Inflammatory macrophage (primary cell): ENCODE measurements at places on chromosomes 6 and 20.
A peak's percentile ranks its signal among the peaks of the same experiment; 100 is the strongest.

DNA sequence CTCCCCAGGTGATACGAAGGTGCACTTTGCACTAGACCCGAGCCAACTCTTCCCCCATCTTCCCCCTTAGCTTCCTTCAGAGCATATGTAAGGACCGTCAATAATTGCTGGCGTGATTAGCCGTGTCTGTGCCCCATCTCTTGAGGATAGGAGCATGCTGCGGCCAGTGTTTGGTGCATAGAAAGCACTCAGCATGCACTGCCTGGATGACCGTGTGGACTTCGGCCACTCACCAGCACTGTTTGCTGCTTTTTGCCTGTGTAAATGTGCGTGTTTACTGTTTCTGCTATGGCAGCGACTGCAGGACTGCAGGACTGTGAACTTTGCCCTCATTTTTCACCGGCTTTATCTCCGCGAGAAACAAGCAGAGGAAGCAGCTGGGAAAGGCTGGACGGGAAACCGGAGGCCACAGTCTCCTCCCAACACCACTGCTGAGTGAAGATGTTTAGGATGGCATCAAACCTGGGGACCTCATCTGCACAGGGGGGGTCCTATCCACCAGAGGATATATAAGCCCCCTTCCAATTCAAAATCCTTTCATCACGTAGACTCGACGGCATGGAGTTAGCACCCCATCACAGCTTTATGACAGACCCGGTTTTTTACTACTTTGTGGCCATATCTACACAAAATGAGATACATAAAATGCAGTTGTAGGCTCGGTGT, 150.6 kb upstream of the AFDN start:
- DNase-seq: no peak

- DNase-seq: peak; percentile 65
These were observed 16.7 kb upstream of the TBC1D20 start for GRCh38 chr20:478949-479429.

- DNase-seq: no peak
These were observed 11.3 kb downstream of the CARMIL1 start for GRCh38 chr6:25290306-25291060.

DNA sequence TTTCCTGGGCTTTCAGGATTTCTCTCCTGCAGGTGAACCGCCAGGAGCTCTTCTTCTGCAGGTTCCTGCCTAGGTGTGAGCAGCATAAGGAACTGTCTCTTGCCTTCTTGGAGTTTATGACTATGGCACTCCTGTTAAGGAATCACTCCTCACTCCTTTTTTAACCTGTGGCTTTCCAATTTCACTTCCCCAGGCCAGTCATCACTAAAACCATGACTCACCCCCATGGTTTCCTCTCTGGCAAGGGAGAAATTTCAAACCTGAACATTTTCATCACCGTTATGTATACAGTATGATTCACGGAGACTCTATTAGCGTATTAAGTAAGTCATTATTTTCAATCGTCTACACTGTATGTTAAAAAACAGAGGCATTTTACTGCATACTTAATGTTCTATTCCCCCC, 78.2 kb upstream of the ARID1B start:
- peak; percentile 39 for DNase-seq

- DNase-seq: peak; percentile 3
These were observed 112.2 kb downstream of the LRFN2 start for GRCh38 chr6:40474937-40475336.

DNA sequence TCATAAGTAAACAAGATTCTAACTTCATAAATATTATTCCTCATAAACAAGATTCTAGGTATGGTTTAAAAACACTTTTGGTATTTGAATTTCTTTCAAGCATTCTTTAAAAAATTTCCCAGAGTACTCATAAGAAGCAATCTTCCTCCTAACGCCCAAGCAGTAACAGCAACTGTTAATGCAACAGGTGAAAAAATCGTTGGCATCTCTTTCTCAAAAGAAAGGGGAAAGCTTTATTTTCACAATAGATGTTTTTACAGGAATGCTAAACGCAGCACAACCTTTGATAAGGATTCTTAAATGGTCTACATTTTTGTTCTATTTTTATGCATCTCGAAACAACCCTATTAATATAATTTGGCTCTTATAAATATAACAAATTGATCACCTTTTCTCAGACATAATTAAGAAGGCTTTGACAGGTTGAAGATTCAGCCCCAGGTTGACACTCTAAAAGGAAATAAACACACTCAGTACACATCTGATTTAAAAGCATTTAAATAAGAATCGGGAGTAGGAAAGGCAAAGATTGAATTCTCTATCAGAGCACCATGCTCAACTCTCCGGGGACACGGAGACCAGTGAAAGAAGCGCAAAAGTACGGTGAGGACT, 634 bp downstream of the AHI1 start:
- DNase-seq: no peak

DNA sequence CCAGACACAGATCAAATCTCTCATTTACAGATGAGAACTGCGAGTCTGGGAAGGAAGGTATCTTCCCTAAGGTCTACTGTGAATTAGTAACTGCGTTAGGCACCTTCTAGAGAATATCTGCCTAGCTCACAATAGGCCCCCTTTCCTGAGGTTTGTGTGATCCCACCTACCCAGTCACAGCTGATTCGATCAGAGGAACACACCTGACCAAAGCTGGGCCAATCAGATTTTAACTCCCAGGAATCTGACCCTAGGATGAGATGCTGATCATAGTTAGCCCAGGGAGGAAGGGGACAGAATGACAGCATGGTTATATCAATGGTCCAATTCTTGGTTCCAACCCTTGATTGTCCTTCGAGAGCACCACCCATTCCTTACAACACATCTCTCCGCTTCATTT, 7.4 kb upstream of the CCDC167 start:
- no peak for DNase-seq

GRCh38 chr20:25749649-25750048, 53.0 kb upstream of the ZNF337 start:
- no peak for DNase-seq

GRCh38 chr6:52871621-52872020, 31.0 kb upstream of the GSTA5 start:
- no peak for DNase-seq

DNA sequence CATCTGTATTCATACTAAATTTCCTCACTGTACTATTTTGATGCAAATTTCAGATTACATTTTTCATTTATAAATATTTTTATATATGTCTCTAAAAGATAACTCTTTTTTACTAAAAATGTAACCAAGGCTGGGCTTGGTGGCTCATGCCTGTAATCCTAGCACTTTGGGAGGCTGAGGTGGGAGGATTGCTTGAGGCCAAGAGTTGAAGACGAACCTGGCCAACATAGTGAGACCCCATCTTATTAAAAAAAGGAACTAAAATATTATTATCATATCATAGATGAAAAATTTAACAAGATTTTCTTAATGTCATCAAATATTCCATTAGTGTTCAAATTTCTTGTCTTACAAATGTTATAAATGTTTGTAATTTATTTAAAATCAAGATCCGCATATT, 6.6 kb upstream of the DNPH1 start:
- no peak for DNase-seq

DNA sequence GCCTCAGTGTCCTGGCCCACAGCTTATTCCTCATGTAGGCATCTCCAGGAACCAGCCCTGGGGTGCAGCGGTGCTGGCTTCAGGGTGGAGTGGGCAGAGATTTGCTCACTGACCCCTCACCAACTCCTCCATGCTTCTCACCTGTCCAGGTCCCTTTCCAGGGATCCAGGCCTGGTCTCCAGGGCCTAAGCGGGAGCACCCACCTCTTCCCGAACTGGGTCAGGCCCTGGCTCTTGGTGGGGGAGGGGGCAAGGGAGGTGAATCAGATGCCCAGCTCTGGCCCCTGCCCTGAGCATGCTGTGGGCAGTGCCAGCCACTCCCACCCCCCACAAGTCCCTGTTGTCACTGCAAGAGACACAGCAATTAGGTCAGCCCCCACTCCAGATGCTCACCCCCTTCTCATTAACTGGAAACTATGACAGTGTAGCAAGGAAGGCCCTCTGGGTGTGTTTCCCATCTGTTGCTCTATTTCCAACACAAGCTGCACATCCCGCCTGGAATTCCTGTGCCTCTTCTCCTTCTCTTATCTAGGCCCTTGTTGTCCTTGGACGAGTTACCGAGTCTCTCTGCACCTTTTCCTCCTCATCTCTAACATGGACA, 37.0 kb downstream of the MDFI start:
- no peak for DNase-seq

- DNase-seq: no peak
These were observed 195.6 kb downstream of the HDGFL1 start for GRCh38 chr6:22765015-22765414.

DNA sequence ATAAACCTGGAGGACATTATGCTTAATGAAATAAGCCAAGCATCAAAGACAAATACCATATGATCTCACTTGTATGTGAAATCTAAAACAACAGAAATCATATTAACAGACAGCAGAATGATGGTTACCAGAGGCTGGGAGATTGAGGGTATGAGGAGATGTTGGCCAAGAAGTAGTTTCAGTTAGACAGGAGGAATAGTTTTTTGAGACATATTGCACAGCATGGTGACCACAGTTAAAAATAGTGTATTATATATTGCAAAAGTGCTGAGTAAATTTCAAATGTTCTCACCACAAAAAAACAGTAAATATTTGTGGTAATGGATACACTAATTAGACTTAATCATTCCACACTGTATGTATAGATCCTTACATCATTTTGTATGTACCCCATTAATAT, 1.8 kb downstream of the GABRR1 start:
- peak; percentile 9 for DNase-seq

- DNase-seq: no peak
These were observed 16.9 kb downstream of the GPR31 start for GRCh38 chr6:167140589-167141474.

DNA sequence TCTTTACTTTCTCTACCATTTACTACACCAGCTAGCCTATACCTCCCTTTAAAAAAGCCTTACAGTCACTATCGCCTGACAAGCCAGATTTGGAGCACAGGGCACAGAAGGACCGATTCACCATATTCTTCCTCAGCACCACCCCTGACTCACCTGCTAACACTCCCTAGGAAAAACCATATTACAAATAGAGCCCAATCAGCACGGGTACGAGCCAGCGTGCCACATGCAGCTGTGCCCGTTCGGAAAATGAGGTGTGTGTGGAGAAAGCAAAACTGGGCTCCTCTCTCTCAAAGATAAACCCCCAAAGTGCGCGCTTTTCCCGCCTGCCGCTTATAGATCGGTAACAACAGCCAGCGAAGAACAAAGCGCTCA, 1.2 kb downstream of the SYNCRIP start:
- DNase-seq: no peak

- DNase-seq: no peak
These were observed 81.1 kb upstream of the PRDM1 start for GRCh38 chr6:106005013-106005412.

- DNase-seq: no peak
These were observed 10.2 kb upstream of the MTG2 start for GRCh38 chr20:62172666-62173065.

DNA sequence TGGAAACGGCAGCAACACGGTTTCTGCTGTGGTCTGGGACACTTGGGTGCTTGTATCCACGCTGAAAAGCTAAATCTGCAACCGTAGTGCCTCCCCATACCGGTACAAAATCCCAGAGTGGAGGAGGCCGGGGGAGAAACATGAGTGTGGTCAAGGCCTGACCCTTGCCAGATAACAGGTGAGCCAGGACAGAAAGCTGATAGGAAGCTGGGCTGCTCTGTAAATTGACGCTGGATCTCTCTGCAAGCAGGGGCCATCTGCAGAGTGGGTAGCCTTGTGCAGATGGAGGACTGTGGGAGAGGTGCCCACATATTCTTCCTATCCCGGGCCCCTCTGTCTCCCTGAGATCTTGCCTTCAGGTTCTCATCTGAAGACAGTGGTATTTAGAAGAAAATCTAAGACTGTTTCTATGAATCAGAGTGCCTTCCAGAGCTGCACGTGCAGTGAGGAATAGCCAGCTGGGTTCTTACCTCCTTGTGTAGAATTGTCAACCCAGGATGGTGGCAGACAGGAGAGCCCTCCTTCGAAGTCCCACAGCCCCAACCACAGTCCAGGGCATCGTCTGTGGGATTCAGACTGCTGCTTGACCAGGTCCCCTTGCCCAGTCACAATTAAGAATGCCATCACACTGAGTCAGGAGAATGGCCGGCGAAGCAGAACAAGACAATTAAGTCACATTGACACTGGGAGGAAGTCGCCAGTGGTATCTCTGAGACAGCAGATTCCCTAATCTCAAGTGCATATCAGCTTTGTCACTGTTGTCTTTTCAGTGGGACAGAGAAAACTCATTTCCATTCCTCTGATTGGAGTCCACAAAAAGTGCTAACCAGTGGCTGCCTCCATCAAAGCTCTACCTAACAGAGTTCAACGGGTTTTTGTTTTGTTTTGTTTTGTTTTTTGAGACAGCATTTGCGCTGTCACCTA, 100.0 kb upstream of the RIPOR2 start:
- peak; percentile 57 for DNase-seq

- no peak for DNase-seq
These were observed 347.9 kb upstream of the SPTLC3 start for GRCh38 chr20:12660918-12661317.

DNA sequence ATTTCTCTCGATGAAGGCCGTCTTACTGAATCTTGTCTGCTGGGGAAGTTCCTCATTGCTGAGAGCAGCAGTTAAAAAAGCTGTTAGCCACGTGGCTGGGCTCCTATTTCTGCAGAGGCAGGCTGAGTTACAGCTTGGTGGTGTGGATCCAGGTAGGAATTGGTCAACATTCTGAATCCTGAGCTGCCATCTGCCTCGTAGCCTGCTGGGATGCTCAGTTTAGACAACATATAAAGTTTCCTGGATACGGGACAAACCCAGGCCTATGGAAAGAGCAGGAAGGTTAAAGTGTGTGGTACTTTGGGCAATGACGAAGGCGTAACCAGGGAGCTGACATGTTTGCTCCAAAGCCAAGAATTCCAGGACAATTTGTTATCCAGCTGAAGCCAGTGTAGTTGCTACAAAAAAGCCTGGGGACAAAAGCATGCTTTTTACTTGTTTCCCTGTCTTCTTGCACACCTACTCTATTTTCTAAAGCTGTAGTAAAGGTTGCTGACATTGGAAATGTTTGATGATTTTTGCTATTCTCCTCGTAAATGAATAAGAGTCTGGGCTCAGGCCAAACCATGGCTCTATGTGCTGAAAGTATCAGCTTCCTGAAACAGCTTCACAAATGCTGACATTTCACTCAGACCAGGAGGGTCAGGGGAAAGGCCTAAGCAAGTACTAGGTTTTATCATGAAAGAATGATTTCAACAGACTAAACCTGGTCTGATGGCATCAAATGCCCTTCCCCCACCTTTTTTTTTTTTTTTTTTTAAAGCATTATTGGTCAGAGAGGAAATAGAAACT, 12.4 kb upstream of the MYLK2 start:
- DNase-seq: peak; percentile 44

- no peak for DNase-seq
These were observed 554.3 kb downstream of the CD109 start for GRCh38 chr6:74250161-74250818.

GRCh38 chr20:38602185-38602581, 574 bp downstream of the ARHGAP40 start:
- DNase-seq: no peak

DNA sequence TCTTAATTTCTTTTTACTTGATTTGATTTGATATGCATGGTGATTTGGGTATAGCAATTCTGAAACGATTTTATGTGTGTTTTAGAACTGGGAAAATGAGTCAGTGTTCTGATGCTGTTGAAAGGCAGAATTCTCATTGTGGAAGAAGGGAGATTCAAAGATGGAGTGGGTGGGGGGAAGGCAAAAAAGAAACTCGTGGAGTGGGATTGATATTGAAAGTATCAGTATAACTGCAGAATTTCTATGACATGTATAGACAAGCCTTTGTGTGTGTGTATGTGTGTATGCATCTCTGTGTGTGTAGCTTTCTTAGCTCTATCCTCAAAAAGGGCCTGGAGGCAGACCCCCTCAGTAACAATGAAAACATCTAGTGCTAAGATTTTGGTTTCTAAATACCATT, 184.3 kb upstream of the OLIG3 start:
- DNase-seq: no peak

GRCh38 chr6:75156186-75156878, 49.5 kb downstream of the COL12A1 start:
- DNase-seq: no peak
